Right atrium auricular region (tissue), 2 donors: ENCODE measurements at places on chromosomes 12 and 14. TPM values are rescaled to one million over a fixed set of nuclear protein-coding genes. Genes with fewer than 3 reads are reported as not detected.

Gene GPR132
- 1.2 TPM for total RNA-seq

Gene NEUROD4
- total RNA-seq: not detected

- peak; percentile 9 for DNase-seq
- no peak overlapping the region for H3K27ac ChIP-seq
- H3K4me3 ChIP-seq: no peak overlapping the region
- H3K36me3 ChIP-seq: no peaks in the 10 kb centered on the region
- H3K27me3 ChIP-seq: no peaks in the 10 kb centered on the region
Measured at GRCh38 chr12:52525661-52526499, 5.7 kb upstream of the KRT5 start.

DNA sequence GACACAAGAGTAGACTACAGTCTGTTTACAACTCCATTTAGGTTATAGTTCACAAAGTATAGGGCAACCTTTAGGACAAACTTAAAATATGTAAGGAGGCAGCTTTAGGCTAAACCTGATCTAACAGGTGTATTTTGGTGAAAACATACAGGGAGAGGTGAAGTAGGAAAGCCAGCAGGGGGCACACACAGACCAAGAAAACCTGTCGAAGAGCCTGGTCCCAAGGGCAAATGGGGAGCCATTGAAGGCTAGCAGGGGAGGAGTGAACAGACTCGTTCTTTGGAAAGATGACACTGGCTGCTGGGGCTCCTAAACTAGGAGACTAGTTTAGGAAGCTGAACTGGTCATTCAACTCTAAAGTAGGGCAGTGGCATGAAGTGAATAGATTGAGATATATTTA lies 138.8 kb upstream of the WSCD2 start:
- H3K4me1 ChIP-seq: no peaks in the 10 kb centered on the region
- H3K27ac ChIP-seq: no peak overlapping the region
- H3K27me3 ChIP-seq: no peaks in the 10 kb centered on the region
- no peak overlapping the region for H3K4me3 ChIP-seq
- no peaks in the 10 kb centered on the region for H3K36me3 ChIP-seq

Gene CEBPE
- not detected for total RNA-seq
